Activated T-cell treated with anti-CD3 and anti-CD28 coated beads, Interleukin-2, amount 50 U/mL, for 1 hour (primary cell): ENCODE measurements at places on chromosomes 5 and 9.

- DNase-seq, result no peak
These were observed 168.1 kb upstream of the RASEF start for GRCh38 chr9:83231039-83231438.

GRCh38 chr9:131946180-131946579 is 133.5 kb downstream of the MED27 start:
- no peak for DNase-seq

- DNase-seq, result no peak
These were observed 19.1 kb downstream of the TRMO start for GRCh38 chr9:97903177-97903576.

DNA sequence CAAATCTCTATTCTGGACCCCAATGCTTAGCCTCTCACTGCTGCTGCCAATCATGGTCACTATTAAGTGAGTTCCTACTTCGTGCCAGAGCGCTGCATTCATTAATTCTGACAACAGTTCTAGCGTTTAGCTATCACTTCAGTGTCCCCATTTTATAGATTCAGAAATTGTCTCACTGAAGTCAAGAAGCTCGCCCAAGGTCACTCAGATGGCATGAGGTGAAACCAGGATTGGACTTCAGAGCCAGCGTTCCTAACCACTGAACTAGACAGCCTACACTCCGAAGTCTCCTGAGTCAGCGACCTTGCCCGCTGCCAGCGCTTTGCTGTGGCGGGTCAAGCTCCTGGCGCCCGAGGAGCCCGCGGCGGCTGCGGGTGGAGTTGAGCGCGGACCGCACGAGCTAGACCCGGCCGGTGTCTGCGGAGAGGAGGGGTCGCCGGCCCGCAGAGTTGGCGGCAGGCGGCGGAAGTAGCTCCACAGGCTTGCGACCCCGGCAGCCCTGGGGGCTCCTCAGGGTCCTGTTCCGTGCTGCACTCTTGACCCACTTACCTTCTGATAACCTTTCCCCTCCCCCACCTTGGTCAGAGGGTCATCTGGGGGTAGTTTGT is 2.1 kb upstream of the GABRB2 start:
- no peak for DNase-seq

DNA sequence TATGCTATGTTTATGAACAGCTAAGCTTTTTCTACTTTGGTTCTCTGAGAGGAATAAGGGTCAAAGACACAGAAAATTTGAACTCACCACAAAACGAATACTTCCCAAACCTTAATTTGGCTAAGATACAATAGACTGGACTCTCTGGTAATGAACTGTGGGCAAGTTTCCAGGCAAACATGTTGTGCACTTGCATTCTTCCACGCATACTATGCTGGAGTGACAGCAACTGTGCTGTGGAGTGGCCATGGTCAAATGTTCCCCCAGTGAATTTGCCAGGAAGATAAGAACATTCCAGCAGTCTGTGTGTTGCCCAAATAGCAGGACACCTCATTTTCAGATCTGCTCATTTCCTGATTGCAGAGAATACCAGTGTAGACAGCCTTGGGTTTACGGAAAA is 275.3 kb upstream of the IL12B start:
- no peak for DNase-seq

DNA sequence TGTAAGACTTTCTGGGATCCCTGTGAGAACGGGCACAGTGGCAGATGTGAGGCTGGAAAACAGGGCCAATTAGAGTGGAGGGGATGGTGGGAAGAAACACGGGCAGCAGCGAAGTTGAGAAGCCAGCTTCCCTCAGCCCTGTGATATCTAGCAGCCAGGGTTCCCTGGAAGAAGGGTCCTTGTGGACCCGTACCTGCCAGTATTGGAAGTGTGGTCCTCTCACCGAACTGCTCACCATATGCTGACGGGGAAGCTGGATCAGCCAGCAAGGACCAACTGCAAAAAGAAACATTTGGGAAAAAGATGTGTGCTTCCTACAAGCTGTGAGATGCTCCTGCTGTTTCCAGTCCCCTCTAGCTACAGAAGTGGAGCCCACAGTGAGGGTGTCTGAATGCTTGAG is 13.6 kb downstream of the CKMT2 start:
- DNase-seq, result no peak

DNA sequence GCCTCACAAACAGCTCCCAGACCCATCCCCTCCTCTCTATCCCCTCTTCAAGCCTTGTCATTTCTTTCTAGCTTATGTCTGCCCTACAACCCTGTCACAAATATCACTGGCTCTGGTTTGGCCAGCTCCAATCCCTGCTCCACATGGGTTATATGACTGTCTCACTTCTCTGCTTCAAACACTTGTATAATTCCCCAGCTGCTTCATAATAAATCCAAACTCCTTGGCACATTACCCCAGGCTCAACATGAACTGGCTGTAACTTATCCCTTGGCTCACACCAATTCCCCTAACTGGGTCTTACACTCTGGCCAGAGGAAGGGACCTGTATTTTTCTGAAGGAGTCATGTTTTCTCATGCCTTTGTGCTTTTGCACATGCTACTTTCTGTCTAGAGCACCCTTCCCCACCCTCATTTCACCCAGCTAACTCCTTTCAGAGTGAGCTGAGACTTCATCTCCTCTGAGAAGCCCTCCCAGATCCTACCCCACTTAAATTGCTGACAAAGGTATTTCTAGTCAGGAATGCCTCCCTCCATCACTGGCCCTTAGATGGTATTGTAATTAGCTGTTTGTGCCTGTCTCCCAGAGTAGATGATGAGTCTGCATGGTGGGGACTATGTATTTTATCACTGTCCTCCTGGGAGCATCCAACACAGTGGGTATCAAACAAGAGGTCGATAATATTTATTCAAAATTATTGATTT is 5.3 kb downstream of the PRXL2C start:
- DNase-seq, result no peak

DNA sequence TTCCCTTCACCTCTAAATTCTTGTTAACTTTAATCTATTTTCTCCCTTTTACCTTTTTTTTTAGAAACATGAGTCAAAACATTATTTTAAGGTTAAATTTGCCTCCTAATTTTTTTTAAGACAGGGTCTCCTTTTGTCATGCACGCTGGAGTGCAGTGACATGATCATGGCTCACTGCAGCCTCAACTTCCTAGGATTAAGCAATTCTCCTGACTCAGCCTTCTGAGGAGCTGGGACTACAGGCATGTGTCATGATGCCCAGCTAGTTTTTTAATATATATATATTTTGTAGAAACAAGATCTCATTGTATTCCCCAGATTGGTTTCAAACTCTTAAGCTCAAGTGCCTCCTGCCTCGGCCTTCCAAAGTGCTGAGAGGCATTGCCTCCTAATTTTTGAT is 424.7 kb upstream of the FAM174A start:
- no peak for DNase-seq

DNA sequence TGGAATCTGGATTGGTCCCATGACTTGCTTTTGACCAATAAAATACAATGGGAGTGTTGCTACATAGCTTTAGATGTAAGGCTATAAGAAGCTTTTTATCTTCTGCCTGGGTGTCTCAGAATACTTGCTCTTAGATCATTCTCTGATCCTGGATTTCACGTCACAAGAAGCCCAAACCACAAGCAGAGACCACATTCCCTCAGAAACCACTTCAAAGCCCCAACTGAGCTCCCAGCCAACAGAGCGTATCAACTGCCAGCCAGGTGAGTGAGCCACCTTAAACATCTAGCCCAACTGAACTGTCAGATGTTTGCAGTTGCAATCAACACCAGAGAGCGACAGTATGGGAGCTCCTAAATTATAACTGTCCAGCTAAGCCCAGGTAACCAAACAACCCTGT is 687.1 kb downstream of the TLE1 start:
- DNase-seq, result no peak

DNA sequence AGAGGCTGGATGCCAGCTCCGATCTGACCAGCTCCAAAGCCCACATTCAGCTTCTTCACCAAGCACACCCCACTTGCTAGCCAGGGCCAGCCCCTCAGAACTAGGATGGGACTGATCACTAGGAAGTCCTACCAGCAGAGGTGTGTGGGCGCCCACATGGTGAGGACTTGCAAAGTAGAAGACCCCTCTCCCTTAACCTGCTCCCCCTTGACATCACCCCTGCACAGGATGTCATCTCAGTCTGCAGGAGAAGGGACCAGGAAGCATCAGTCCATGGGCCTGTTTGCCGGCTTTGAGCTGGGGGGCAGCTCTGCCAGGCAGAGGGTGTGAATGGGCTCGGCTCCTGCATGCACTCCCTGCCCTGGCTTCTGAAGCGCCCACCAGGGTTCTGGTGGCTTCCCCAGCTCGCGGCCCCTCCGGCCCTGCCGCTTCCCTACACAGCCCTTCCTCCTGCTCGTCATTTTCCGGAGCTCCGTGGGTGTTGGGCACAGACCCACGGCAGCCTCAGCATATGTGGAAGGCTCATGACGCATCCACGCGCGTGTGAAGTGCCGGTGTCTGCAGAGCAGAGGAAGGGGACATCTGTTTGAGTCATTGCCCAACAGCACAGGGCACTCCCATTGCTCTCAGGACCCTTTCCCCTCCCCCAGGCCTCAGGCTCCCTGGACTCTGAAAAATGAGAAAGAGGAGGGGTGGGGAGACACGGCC is 3.7 kb upstream of the FAM78A start:
- no peak for DNase-seq

DNA sequence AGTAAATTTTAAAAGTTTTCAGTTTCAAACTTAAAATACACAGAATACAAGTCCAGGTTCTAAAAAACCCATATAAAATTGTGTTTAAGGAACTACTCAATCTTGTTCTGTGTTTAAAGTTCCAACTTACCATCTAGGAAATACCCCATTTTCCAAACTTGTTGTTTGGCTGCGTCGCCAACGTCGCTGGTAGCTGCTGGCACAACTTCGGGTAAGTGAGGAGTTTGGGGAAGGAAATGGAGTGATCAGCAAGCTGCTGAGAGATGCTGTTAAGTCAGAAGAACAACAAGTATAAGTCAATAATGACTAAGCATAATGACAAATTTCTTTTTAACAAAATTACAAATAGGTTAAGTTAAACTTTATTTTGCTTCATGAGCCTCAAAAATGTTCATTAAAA is 71.3 kb upstream of the RAPGEF6 start:
- DNase-seq, result no peak

- DNase-seq, result no peak
These were observed 20.8 kb upstream of the ATG10 start for GRCh38 chr5:81950996-81951395.
